ENCODE measurements at places on chromosomes 4 and X.

- DNase-seq = no peak
Observed at GRCh38 chr4:41287852-41288251, 31.1 kb downstream of the UCHL1 start.

GRCh38 chrX:6981718-6982406, 165.7 kb upstream of the STS start:
- no peak for DNase-seq

DNA sequence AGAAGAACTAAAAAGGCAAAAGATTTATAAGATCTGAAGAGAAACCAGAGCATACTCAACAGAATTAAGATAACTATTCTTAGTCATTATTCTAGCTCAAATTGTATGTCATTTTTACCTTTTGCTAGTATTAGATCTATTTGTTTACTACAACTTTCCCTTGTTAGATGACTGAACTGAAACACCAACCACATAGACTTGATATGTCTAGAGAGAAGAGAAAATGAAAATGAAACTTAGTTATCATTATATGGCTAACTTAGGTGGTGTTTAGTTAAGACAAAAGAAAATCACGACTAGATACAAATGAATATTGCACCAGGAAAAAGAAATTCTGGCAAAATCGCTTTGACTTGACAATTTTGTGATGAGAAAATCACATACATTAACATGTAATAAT, 690.8 kb downstream of the PCDH18 start:
- DNase-seq = no peak

- DNase-seq = no peak
Observed at GRCh38 chr4:78179196-78179595, 122.1 kb downstream of the FRAS1 start.

DNA sequence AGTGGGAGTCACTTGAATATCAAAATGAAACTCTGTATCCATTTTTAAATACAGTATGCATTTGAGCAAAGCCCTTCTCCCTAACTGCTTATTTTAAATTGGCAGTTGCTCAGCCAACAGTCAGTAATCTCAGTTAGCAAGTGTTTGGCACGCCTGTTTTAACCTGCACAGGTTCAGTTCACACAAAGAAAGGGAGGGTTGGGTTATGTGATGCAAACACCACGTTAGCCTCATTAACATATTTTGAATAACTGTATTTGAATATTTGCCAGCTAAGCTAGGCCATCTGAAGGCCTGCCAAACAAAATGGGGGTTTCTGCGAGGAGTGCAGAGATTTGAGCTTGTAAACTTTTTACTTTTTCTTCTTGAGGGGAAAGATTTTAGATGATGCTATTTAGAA, 19.8 kb downstream of the GAB1 start:
- no peak for DNase-seq

DNA sequence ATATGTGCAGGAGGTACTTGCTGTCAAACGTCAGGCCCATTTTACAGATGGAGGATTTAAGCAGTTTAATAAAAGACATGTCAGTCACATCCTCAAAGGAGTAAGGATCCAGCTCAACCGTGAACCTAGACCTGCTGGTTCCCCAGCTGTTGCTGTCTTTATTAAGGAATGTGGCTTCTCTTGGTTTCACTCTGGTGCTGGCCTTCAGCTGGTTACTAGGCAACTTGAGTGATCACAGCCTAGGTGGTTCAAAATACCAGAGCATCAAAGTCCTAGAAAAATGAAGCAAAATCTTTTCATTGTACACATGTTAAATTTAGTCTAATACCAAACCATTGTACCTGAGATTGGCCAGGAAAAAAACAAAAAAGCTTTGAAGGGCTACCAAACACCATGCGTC, 32.7 kb upstream of the GLRA2 start:
- DNase-seq = no peak

DNA sequence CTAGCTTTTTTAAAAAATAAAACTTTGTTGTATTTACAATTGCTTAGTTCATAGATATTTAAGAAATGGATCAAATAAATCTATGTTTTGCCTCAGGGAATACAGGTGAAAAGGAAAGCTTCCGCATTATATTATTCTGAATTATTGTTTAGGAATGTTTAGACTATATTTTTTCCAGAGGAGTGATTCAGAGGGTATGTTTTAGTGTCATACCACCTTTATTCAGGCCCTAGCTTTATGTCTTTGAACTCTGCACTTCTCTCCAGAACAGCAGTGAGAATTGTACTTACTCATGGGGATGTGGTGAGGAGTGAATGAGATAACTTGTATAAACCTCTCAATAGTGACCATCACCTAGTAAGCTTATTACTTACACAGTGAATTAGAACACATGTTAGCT, 14.0 kb downstream of the SLIT2 start:
- DNase-seq = no peak

- DNase-seq = no peak
Observed at GRCh38 chr4:119898211-119898610, 168.4 kb downstream of the MAD2L1 start.

- DNase-seq = no peak
Observed at GRCh38 chr4:108396900-108397497, 223.4 kb upstream of the RPL34 start.

DNA sequence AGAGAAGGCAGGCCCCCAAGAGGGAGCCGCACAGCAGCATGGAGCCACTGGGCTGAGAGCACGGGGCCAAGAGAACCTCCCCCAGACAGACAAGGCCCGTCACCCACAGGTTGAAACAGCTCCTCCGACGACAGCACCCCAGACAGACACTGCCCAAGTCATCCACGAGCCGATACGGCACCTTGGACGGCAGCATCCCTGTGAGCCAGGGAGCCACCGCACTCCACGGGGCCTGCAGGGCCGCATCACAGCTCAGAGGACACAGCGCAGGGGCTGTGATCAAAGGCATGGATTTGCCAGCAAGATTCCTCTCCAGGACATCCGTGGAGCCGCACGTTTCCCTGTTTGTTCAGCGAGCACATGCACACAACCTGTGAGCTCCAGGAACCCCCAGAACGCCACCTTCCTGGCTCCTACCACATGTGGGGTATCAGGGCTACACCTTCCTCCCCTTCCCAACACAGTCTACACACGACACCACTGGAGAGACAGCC, 3.9 kb downstream of the CTBP1 start:
- DNase-seq = no peak

DNA sequence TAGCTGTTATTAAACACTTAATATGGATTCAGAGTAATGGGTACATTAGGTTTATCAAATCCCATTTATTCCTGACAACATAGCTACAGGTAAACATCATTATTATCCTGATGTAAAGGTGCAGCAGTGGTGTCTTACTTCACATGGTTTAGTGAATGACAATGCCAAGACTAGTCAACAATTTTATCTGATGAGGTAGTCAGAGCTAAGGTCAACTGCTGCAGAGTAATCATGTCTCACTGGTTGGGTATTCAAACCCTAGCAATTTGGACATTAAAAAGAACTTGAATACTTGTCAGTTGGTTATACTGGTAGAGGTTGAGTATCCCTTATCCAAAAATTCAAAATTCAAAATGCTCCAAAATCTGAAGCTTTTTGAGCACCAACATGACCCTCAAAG, 117.6 kb downstream of the MAB21L2 start:
- no peak for DNase-seq

DNA sequence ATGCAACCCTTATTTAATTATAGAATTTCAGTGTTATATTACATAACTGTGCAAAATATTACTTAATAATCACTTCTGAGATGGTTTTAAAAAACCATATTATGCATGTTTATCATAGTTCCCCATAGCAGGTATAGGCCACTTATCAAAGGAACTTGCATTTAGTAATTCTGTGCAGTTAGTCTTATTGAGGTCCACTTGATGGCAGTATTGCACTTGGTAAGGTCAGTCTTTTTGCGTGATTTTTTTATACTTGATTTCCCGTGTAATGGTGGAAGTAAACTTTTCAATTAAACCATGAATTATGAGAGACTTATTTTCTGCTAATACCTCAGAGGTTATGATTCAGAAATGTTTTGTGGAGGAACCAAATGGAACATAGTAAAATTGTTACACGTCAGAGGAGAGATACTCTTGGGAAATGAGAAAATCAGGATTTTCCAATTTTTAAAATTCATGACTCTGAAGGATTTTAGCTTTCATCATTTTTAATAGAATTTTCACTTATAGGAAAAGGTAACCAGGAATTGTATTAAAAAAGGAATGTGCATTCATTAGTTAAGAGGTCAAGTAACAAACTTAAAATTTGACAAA, 230.0 kb downstream of the CCSER1 start:
- DNase-seq = no peak

GRCh38 chrX:123814343-123814742, 45.5 kb upstream of the XIAP start:
- DNase-seq = no peak

DNA sequence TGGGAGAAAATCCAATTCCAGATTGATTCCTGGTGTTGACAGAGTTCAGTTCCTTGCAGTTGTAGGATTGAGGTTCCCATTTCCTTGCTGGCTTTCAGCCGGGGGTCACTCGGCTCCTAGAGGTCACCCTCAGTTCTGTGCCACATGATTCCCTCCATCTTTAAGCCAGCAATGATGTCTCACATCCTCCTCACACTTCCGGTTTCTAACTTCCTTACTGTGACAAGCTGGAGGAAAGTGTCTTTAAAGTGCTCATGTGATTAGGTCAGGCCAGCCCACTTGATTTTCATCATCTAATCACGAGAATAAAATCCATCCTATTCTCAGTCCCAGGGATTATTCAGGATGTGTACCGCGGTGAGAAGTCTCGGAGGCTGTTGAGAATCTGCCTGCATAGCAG, 19.4 kb upstream of the SMIM31 start:
- no peak for DNase-seq

GRCh38 chr4:7410446-7410845, 24.3 kb downstream of the PSAPL1 start:
- no peak for DNase-seq

- DNase-seq = no peak
Observed at GRCh38 chr4:91298156-91298700, 1005.5 kb upstream of the GRID2 start.

GRCh38 chr4:71771613-71772012, 12.3 kb downstream of the GC start:
- no peak for DNase-seq

DNA sequence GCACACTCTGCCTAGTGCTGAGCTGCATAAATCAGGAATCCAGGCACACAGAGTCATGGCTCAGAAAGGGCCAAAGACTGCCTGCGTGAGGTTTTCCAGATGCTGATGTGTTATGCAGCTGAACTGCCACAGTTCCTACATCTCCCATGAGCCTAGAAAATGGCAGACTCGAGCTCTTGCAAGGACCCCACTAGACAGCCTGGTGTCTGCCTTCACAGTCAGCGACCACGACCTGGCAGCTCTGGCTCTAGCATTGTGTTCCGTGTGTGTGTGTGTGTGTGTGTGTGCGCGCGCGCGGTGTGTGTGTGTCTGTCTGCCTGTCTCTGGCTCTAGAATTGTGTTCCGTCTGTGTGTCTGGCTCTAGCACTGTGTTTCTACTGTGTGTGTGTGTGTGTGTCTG, 203.6 kb upstream of the AGTR2 start:
- DNase-seq = no peak

GRCh38 chr4:112128452-112128851, 16.8 kb upstream of the FAM241A start:
- DNase-seq = no peak

GRCh38 chr4:95410387-95410977, 138.3 kb downstream of the UNC5C start:
- no peak for DNase-seq

DNA sequence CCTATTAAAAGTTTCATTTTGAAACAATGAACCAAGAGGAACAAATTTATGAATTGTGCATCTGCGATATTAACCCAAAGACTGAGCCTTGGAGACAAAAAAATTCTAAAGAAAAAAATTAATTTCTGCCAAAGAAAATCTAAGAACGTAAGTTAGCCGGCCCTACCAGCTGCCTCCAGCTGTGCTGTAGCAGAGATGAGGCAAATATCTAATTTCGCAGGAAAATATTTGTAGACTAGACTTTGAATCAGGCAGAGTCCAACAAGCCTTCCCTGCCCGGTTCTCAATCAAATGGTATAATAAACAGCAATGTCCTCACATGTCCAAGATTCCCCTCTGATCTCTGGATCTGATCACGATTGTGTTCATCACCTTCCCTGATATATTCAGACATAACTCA, 21.2 kb upstream of the SMIM20 start:
- no peak for DNase-seq

- DNase-seq = no peak
Observed at GRCh38 chr4:8115916-8116315, 42.7 kb downstream of the ABLIM2 start.

GRCh38 chr4:67475155-67475554, 70.1 kb downstream of the CENPC start:
- DNase-seq = no peak

GRCh38 chr4:60215906-60216305, 984.2 kb upstream of the ADGRL3 start:
- no peak for DNase-seq

DNA sequence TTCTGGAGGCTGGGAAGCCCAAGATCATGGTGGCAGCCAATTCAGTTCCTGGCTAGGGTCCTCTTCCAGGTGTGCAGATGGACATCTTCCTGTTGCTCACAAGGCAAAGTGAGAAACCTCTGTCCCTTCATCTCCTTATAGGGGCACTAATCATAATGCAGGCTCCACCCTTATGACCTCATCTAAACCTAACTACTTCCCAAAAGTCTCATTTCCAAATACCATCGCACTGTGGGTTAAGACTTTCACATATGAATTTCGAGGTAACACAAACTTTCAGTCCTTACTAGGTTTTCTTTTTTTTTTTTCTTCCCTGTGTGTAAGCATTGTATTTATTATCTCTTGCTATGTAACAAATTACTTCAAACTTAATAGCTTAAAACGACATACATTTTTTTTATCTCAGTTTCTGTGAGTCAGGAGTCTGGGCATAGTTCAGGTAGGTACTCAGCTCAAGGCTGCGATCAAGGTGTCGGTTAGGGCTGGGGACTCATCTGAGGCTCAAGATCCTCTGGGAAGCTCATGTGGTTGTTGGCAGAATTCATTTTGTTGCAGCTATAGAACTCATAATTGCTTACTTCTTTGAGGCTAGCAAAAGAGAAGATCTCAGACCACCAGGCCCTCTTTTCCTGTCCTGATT, 204.7 kb upstream of the STK26 start:
- DNase-seq = no peak

GRCh38 chr4:98506462-98507132, 151.8 kb downstream of the TSPAN5 start:
- DNase-seq = no peak

DNA sequence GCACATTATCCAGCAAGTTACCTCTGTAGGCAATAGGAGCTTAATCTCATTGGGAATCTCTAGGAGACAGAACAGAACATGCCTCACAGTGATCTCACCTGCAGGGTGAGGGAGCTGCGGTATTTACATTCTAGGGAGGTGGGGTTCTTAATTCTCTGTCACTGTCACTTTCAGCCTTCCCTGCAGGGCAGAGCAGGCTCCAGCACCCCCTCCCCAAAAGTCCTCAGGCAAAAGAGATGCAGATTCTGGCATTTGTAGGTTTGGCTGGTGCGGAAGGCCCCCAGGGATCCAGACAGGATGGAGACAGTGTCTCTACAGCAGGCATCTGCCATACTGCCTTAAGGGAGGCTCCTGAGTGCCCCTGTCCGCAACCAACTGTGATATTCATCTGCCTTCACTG, 166.4 kb upstream of the ATP6AP2 start:
- no peak for DNase-seq

- DNase-seq = no peak
Observed at GRCh38 chr4:16270454-16271328, 44.4 kb upstream of the TAPT1 start.

All from stimulated activated CD8-positive, alpha-beta memory T cell treated with anti-CD3 and anti-CD28 coated beads, Interleukin-2, amount 100 ng/mL, for 1 hour (primary cell).